NCI-H1417 treated with DMSO at 0.1 percent for 48 hours (cell line): ENCODE measurements at places on chromosomes 6 and 20.

GRCh38 chr6:53240139-53240538 is 91.5 kb upstream of the GCM1 start:
- DNase-seq = no peak

GRCh38 chr20:48620154-48620506 is 207.7 kb downstream of the PREX1 start:
- no peak for DNase-seq

DNA sequence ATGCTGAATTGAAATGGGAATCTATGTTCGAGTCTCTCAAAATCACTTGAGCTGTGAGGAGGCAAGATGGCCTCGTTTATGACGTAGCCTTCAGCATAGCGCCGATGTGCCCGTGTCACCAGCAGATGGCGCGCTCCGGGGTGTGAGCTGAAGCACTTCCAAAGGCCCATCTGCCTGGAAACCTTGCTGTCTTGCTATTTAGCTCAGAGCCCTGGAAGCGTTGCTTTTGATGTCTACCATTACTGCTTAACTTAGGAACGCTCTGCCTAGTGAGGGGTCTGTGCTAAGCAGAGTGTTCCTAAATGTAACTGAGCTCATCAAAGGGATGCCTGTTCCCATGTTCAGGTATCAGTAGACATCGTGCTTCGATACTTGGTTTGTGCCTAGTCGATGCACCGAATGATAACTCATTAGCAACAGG is 67.7 kb downstream of the SYCP2L start:
- DNase-seq = no peak

DNA sequence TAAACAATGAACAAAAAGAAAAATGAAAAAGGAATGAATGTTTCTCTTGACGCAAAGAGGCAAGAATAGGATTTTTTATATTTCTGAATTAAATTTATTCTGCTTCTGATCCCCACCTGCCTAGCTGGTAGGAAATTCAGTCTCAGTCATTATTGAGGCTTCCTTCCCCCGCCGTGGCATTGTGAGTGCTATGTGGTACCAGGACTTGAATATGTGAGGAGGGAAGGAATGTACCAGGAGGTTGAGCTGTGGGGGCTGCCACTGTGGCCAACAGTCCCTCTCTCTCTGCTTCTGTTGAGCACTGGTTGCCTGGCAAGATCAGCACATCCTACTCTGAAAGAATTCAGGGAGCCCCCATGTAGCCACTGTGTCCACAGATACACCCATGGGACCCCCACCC is 368.1 kb upstream of the JARID2 start:
- no peak for DNase-seq

DNA sequence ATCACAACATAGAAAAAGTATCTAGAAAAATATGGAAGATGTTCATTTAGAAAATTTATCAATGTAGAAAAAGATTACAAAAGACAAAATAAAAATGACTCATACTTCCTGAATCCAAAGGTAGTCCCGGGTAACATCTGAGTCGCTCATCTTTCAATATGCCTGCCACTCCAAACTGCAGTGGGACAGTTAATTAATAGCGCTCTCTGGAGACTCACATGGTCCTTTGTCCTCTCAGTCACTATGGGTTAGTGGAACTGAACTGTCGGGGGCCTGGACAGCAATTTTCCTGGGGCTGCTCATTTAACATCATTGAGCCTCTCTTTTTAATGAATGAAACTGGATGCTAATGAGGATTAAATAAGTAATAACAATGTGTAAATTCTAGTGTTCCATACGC is 103.4 kb downstream of the MAP3K4 start:
- DNase-seq = no peak

GRCh38 chr20:757506-757905 is 10.8 kb downstream of the SLC52A3 start:
- no peak for DNase-seq

DNA sequence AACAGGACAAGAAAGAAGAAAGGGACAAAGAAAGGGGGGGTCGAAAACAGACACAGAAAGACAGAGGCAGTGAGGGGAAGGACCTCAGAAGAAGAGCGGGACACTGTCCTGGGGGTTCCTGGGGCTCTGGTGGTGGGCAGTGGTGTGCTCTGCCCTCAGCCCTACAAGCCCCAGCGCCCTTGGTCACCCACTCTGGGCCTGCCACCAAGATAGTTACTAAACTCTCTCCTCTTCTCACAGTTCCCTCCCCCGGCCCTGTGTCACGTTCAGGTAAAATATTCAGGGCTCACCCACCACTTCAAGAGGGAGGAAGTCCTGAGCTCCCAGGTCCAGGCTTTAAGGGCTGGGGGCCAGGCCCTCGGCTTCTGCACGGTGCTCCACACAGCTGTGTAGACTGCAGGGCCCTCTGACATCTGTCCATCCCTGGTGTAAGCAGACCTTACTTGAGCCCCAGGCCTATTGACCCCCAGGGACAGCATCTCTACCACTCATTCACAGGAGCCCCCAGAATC is 87.4 kb downstream of the MRPL14 start:
- DNase-seq = no peak

DNA sequence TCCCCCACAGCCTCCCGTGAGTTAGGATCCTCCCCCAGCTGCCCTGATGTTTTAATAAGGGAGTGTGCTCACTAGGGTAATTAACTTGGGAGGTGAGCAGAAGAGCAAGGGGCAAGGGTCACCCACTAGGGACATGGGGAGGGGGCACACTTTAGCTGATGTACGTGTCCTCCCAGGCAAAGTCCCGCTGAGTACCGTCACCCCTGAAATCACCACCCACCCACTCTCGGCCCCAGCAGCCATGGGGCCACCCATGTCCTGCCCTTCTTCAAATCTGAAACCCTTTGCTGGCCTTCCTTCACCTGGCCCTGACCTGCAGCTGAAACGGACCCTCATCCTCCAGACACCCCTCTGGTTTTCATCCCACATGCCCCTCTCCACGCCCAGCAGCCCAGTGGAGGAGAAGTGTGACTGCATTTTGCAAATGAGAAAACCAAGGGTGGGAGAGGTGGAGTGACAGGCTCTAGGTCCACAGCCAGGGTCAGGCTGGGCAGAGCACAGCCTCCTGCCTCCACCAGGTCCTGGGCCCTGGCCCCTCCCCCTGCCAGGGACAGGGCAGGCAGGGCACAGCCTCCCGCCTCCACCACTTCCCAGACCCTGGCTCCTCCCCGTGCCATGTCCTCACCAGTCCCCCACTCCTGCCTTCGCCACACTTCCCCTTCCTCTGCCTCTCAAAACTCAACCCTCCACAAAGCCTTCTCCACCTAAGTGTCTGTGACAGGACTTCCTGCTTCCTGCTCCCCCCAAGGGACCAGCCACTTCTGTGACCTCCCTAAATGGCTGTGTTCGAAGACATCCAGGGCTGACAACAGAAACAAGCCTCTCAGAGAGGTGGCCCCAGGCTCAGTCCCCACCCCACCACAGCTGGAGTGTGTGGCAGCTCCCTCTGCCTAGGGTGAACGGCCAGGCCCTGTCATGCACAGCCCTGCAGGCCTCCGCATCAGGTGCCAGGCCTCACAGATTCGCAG is 15.1 kb downstream of the ACSS1 start:
- DNase-seq = no peak

- DNase-seq = no peak
These were observed 39.1 kb upstream of the DDR1 start for GRCh38 chr6:30845183-30845582.

DNA sequence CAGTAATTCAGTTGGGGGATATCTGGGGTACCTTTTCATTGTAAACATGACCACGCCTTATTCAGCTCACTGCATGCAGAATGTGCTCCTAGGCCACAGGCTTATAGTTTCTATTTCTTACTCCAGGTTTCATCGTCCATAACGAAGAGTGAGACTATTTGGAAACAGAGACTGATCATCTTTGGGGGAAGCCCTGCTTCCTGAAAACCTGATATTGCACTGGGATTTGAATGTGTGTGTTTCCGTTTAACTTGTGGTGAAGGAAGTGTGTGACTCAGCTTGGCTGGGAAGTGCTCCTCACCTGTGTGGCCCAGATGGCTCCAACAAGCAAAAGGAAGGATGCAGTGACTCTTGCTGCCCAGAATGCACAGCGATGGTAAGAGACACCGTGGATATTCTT is 19.6 kb upstream of the LTV1 start:
- no peak for DNase-seq

- no peak for DNase-seq
These were observed 75.7 kb downstream of the METTL24 start for GRCh38 chr6:110282412-110282811.

- DNase-seq = no peak
These were observed 211.3 kb downstream of the ARID1B start for GRCh38 chr6:156988276-156989158.

DNA sequence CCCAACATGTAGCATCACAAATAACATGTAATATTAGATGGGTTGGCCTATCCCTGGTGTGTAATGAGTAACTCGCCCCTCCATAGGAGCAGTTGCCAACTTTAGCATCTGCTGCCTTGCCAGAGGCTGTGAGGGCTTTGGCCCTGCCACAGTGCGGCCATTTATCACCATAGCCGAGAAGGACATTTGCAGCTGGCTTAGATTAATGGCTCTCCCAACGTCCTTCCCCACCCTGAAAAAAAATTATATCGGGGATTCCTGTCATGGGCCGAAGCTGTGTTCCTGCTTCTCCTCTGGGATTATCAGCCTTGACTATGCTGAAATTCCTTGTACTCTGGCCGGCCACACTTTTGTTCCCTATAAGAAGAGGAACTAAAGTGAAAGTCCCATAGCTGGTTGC is 7.6 kb upstream of the ADIG start:
- DNase-seq = no peak

DNA sequence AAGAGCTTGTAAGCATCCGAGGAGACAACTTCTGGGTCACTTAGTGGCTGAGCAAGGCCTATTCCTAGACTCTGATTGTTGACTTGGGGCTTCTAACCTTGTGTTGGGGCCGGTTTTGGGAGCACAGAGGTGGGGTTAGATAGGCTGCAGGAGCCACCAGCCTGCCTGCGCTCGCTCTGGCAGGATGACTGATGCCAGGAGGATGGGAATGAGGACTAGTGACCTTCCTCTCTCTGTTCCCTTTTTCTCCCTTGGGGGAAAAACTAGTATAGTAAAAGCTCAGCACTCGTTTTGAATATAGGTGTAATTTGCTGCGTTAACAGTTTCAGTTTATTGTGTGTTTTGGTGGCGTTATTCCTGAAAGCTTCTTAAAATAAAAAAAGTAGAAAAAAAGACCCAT is 141.5 kb downstream of the ARID1B start:
- no peak for DNase-seq

- no peak for DNase-seq
These were observed 5.5 kb upstream of the NPBWR2 start for GRCh38 chr20:64112691-64113443.

GRCh38 chr20:52864916-52865605 is 107.1 kb upstream of the TSHZ2 start:
- no peak for DNase-seq

DNA sequence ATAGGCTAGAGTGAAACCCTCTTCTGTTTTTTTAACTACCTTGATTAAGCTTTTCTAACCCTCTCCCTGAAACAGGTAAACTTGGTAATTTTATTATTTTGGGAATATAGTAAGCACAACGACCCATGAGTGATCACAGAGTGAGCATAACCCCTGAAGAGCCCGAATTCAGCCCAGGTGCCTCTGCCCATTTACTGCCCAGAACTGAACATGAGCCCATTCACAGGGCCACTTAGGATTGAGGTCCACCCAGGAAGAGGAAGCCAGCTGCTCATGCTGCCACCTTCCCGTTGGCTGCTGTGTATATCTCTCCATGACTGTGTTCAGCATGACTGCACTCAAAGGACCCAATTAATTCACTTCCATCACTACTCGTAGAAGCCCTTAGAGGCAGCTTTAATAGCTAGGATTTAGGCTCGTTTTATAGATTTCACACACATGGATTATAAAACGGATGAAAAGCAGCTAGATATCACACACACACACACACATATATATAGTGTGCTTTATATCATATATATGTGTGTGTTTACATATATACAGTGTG is 8.3 kb upstream of the PDE10A start:
- no peak for DNase-seq

GRCh38 chr20:48669946-48670605 is 157.7 kb downstream of the PREX1 start:
- DNase-seq = no peak

- DNase-seq = no peak
These were observed 77.3 kb downstream of the C6orf52 start for GRCh38 chr6:10617008-10617696.

DNA sequence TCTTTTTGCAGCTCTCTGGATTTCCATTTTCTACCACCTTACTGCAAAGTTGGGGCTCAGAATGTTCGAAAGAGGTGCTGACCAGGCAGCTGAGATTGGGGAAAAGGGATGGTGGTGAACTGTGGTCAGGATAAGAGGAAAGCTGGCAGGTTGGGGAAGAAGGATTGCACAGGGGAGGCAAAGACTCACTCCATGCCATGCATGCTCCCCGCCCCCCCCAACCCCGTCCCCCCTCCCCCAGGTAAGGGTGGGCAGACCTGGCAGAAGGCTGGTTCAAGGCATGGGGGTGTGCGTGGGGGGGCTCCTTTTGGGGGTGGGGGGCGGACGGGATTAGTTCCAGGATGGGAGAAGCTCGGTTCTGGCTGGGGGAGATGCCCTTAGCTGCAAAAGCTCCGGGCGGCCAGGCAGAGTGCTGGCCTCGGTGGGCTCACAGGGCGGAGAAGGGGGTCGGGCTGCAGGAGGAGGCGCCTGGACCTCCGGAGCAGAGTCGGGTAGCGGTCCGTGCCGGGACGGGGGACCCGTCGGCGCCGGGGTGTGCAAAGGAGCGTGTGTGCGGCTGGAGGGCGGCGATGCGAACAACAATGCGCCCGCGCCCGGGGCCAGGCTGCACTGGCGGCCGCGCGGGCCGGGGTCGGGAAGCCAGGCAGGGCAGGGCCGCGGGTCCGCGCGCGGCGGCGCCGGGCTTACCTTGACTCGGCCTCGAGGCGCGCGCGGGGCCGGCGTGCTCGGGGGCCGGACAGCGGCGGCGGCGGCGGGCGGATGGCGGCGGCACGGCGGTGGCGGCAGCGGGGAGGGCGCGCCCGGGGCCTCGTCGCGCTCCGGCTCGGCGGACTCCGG is 880 bp downstream of the ADNP start:
- no peak for DNase-seq

DNA sequence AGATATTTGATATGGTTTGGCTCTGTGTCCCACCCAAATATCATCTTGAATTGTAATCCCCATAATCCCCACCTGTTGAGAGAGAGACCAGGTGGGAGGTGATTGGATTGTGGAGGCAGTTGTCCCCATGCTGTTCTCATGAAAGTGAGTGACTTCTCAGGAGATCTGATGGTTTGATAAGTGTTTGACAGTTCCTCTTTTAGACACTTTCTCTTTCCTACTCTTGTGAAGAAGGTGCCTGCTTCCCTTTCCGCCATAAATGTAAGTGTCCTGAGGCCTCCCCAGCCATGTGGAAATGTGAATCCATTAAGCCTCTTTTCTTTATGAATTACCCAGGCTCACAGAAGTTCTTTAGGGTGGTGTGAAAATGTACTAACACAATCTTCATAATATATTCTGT is 1404.0 kb upstream of the ADGRB3 start:
- no peak for DNase-seq
